ENCODE measurements at places on chromosomes 12 and 14. TPM values are rescaled to one million over a fixed set of nuclear protein-coding genes. Genes with fewer than 3 reads are reported as not detected.

NDUFB1 gene
- 127 TPM for total RNA-seq

RNU4-1 gene
- 1,786 TPM for total RNA-seq

DGLUCY gene
- total RNA-seq, result 31.8 TPM

TPPP2 gene
- total RNA-seq, result not detected

TBX3 gene
- 1.0 TPM for total RNA-seq

TULP3 gene
- 18.4 TPM for total RNA-seq
